ENCODE measurements at places on chromosomes 6 and 20.

DNA sequence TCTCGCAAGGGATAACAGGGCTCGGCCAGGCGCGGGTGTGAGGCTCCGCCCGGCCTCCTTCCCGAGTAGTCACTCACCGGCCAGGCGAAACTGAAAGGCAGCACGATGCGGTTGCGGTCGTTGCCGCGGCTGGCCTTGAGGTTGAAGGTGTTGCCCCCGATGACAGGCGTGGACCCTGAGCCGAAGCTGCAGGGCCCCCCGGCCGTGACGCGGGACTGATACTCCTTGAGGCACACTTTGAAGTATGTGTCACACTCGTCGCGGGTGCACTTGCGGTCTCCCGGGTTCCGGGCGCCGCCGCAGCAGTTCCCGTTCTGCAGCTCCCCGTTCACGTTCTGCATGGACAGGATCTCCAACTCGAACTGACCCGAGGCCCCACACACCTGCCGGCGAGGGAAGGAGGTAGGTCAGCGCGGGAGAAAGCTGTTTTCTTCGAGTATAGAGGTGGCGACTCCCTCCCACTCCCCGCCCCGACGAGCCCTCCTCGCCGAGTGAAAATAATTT lies 1.1 kb downstream of the JAG1 start:
- DNase-seq, result peak; percentile 63

GRCh38 chr20:4775322-4776078 lies 53.8 kb downstream of the PRND start:
- no peak for DNase-seq

DNA sequence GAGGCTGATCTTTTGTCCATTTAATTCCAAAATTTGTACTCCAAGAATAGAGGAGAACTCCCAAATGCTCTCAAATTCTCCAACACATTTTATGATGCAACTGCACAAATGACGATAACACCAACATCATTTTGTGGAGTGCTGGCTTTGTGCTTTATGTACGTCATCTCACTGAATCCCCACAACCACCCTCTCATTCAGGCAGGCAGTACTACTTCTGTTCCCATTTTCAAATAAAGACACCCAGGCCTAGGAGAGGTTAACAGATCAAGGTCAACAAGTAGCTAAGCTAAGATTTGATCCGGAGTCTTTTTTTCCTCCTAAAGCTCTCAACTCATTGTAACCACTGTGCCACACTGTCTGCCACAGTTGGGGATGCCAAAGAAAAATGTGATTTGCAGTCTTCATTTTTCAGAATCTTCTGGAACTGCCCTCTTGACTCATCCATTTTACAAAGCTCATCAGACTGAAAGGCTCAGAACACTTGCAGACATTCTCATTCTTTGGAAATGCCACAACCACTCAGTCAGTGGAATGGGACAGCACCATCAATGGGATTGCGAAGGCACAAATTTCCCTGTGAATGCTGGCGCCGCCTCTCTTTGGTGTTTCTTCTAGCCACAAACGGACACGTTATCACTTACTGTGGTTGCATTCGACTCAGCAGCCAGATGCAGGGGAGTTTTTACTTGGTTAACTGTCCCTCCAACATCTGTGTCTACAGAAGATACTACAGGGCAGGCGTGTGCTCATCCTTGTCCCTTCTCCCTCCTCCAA lies 184.4 kb downstream of the GJA10 start:
- peak; percentile 35 for DNase-seq

- DNase-seq, result peak; percentile 81
Observed at GRCh38 chr20:23027721-23028120, 7.4 kb upstream of the SSTR4 start.

DNA sequence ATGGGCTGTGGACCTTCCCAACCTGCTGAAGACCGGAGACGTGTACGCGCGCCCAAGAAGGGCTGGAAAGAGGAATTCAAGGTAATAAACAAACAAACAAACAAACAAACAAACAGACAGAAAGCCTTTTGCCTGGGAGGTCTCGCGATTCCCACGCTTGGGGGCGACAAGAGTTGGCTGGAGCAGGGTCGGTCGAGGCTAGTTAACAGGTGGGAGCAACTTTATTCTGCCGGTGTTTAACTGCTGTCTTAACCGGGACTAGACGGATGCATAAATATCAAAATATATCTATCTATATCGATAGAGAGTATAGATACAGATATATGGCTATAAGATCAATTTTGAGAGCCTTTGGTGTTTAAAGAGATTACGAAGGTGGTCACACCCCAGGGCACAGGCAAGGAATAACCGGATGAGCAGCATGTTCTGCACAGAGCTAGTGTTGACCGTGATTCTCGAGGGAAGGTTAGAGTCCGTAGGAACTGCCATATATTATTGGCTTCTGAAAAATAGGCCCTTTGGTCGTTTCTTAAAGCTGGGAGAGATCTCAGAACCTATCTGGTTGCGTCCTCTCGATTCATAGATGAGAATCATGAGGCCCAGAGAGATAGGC lies 514 bp downstream of the STMND1 start:
- no peak for DNase-seq

GRCh38 chr20:50805349-50805684 lies 10.5 kb downstream of the BCAS4 start:
- no peak for DNase-seq

DNA sequence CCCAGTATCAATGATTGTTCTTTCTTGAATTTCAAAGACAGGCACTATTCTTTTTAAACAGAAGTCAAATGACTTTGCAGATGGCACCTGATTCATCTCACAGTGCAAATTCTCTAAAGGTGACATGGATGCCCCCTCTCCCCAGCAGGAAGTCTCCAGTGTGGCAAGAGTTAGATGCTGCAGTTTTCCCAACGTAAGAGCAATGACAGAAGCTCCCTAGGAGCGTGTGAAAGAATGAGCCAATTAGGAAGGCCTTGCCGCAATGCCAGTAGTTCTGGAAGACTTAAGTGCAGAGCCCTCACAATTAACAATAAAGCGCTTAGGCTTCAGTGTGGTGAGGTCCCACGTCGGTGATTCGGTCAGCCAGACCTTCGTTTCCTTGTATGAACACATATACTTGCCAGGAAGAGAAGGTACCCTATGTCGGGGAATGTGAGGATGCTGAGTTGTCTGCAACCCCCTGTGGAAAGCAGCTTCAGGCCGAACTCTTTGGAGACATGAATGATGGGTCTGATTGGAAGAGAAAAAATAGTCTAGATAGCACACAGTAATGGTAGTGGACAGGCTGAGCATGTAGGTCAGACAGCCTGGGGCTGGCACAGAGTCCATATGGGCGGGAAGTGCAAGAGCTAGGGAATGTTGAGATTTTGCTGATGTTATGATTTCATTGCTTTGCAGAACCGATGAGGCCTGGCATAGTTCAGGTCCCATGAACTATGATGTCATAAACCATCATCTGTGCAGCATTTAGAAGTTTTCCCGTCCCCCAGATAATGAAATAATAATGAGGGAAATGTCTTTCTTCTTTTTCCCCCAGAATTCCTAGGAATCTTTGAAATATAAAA lies 132.6 kb downstream of the PHACTR1 start:
- no peak for DNase-seq

Measured in HL-60 (cell line).